Activated CD8-positive, alpha-beta memory T cell treated with anti-CD3 and anti-CD28 coated beads, Interleukin-2, amount 10 ng/mL, durations not matched to agents 7 days and 5 days (primary cell): ENCODE measurements at places on chromosomes 5 and 9. TPM values are rescaled to one million over a fixed set of nuclear protein-coding genes. Genes with fewer than 3 reads are reported as not detected.

DNA sequence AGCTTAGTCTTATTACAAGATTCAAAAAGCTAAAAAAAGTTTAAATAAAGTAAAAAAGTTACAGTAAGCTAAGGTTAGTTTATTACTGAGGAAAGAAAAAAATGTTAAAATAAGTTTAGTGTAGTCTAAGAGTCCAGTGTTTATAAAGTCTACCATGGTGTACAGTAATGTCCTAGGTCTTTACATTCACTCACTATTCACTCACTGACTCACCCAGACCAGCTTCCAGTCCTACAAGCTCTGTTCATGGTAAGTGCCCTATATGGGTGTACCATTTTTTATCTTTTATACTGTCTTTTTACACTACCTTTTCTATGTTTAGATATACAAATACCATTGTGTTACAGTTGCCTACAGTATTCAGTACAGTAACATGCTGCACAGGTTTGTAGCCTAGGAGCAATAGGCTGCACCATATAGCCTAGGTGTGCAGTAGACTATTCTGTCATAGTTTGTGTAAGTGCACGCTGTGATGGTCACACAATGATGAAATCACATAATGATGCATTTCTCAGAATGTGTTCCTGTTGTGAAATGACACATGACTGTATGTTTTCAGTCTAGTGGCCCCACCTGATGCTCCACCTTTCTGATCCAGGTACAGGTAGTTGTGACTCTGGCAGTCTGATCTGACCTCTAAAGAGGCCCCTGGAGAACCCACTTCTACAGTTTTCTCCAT, 45.7 kb downstream of the SNX18 start:
- no peak for DNase-seq

DNA sequence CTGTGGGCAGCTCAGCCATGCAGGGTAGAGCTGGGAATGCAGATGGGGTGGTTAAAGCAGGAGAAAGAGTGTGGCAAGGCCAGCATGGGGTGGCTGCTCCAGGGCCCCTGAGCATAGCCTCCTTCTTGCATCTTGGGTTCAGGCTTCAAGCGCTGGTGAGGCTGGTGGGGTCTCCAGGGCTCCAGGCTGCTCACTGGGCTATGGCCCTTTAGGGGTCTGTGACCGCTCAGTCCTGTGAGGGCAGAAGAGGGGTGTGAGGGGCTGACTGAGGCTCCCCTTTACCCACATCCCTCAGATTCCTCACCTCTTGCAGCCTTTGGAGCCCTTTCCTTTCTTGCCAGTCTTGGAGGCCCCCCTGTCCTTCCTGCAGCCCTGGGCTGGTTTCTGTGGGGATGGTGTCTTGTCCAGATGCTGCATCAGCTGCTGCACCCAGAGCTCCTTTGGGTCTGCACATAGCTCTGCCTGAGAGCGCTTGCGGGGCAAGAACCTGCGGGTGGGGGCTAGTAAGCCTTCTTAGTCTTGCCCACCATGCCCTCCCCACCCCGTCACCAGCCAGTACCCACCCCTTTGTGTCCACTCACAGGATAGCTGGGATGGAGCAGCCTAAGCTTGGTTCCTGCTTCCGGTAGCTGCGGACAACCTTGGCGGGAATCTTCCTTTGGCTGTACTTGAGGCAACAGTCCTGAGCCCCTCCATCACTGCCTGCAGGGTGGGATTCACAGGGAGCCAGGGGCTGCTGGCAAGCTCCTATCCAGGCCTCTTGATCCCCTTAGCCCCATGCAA, 549 bp downstream of the CCL21 start:
- no peak for DNase-seq

SLC36A2 gene
- not detected for total RNA-seq

IQGAP2 gene
- total RNA-seq = 70.2 TPM

DNA sequence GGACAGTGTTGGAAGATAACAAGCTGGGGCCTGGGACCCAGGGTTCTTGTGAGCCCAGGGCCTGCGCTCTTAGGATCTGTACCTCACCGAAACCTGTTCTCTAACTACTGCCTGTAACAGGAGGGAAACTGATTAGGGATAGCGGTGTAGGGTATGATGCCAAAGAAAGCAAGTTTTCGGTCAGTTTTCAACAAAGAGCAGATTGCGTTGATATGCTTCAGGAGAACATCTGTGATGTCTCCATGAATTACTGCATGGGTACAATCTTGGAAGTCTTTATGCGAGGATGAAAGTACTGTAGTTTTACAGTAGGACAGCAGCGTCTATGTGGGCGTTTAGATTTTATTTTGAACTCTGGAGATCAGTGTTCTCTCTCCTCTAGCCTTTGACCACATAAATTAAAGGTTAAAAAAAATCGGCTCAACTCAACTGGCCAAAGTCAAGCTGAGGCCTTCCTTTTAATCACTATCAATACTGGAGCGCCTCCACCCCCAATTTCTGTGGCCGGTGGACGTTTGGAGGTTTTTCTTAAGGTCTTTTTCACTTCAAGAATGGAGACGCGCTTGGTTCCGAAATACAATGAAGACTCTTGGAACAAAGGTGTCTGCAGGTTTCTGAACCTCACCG, 3.0 kb downstream of the NFIL3 start:
- no peak for DNase-seq

DNA sequence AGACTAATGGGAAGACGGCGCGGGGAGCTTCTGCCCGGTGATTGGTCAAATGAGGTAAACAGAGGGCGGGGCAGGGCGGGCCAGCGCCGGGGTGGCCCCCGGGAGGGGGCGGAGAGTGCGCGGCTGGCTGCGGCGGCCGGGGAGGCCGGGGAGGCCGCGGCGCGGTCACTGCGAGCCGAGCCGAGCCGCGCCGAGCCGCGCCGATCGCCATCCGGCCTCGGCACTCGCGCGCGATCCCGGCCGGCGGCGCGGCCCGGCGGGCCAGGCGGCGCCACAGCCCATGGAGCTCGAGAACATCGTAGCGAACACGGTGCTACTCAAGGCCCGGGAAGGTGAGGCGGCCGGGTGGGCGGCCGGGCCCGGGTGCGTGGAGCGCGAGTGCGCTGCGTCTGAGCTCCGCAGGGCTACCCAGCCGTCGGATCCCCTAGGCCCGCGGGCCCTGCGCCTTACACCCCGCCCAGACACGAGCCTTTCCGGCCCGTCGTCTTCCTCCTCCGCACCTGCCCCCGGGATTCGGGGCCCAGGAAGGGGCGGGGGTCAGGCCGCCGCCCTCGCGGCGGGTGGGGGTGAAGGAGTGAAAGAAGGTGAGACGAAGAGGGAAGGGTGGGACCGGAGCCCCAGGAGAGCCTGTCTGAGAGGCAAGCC, at the start of gene GRK6:
GRK6 (plus strand) TSS at position 111 of the 645 bp plus-strand sequence; CDS start at position 281, 170 bp downstream.
- peak; percentile 83 for DNase-seq

GRCh38 chr5:165272436-165272835, 1767.0 kb downstream of the MAT2B start:
- no peak for DNase-seq
